ENCODE measurements at places on chromosomes 3 and 15.
A peak's percentile ranks its signal among the peaks of the same experiment; 100 is the strongest.

- no peak for DNase-seq
Measured at GRCh38 chr3:123766193-123767008, 117.7 kb downstream of the MYLK start.

GRCh38 chr3:188954590-188955208 is 217.1 kb upstream of the TPRG1 start:
- peak; percentile 58 for DNase-seq

DNA sequence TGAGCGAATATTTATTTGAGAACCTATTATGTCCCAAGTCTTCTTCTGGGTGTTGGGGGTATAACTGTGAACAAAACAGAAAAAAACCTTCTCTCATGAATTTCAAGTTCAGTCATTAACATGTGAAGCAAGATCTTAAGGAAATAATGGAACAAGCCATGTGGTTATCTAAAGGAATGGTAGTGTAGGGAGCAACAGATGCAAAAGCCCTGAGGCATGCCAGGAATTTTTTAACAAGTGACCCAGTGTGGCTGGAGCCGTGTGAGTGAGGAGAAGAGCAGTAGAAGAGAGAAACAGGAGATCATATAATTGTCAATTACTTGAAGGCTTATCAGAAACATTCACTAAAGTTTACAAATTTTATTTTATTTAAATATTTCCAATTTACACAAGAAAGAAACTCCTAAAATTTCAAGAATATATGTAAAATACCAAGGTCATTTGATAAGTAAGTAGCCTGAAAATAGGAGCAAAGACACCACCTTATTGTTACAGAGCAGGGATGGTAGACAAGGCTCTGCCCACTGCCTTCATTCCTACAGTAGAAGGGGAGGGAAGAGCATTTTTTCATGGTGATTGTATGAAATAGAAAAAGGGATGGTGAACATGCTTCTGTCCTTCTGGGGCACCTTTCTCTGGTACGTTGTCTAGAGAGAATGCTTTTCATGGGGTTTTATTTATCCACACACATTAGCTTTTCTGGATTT is 345.1 kb downstream of the PLOD2 start:
- DNase-seq = no peak

DNA sequence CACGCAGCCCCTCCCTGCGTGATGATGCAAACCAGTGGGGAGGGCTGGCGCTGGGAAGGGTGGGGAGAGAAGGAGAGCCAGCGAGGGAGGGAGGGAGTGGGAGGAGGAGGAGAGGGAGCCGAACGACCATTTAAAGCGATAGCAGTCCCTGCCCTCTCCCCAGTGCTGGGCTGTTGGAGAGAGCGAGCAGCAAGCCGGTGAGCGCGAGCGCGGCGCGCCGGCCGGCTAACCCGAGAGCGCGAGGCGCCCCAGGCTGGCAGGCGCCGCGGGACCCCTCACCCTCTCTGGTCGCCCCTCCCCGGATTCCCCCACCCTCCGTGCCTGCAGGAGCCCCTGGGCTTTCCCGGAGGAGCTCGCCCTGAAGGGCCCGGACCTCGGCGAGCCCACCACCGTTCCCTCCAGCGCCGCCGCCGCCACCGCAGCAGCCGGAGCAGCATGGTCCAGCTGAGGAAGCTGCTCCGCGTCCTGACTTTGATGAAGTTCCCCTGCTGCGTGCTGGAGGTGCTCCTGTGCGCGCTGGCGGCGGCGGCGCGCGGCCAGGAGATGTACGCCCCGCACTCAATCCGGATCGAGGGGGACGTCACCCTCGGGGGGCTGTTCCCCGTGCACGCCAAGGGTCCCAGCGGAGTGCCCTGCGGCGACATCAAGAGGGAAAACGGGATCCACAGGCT is at the start of gene GRM7:
TSS of gene GRM7 (plus strand) at position 162 of the 671 bp plus-strand sequence.
- DNase-seq = no peak

GRCh38 chr15:20310603-20311002 is 231.0 kb downstream of the GOLGA6L6 start:
- DNase-seq = no peak

- DNase-seq = no peak
Measured at GRCh38 chr3:120555657-120556509, 40.3 kb upstream of the NDUFB4 start.

GRCh38 chr15:42118650-42119445 is 24.5 kb upstream of the PLA2G4D start:
- no peak for DNase-seq

GRCh38 chr15:78370013-78370412 is 29.9 kb downstream of the CRABP1 start:
- no peak for DNase-seq
